ENCODE measurements at places on chromosomes 7 and 10.

DNA sequence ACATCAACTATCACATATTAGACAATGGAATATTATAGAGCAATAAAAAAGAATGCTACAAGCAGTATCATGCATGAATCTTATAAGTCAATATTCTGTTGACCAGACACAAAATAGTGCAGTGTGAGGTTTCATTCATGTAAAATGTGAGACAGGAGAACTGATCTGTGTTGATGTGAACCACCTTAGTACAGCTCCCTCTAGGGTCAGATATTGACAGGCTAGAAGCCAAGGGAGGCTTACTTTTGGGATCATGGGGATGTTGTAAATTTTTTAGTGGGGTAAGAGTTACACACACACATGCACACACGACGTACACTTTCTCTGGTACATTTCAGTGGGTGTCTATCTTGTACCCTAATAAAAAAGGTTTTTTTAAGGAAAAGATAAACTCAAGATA lies 231.6 kb upstream of the FOXK1 start:
- DNase-seq: no peak

DNA sequence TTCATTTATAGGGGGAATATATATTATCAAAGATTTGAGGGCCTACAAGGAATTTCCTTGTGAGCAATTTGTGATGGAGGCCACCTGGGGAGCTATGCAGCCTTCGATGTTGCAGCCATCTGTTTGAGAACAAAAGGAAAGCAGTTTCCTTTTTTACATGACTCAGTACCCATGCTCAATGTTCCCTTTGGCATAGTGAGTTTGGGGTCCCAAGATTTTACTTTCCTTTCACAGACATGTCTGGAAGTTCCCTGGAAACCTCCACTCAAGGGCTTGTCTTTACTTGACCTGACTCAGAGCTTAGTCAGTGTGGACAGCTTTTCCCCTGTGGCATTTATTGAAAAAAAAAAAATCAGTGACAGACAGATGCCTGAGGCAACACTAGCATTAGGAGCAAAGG lies 73.5 kb upstream of the VIPR2 start:
- no peak for DNase-seq

GRCh38 chr7:90586091-90586490 lies 10.0 kb upstream of the CDK14 start:
- DNase-seq: no peak

GRCh38 chr10:71747039-71747531 lies 26.2 kb downstream of the VSIR start:
- no peak for DNase-seq

DNA sequence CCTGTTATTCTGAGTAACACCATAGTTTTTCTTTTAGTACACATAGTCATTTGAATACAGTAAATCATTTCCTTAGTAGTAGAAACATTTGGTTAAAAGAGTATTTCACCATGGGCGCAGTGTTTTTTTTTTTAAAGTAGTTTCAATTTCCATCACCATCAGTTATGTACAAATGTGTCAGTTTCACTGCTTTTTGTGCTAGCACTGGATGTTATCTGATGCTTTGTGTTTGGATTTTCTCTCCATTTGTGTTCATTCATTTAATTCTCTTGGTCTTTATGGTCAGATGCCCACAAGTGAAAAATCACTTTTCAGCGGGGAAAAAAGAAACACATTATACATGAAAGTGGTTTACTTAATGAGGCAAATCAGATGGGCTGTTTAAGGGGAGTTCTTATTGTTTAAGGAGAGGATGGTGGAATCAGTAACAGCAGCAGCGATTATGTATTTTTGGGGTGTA lies 16.0 kb upstream of the HK1 start:
- DNase-seq: no peak

DNA sequence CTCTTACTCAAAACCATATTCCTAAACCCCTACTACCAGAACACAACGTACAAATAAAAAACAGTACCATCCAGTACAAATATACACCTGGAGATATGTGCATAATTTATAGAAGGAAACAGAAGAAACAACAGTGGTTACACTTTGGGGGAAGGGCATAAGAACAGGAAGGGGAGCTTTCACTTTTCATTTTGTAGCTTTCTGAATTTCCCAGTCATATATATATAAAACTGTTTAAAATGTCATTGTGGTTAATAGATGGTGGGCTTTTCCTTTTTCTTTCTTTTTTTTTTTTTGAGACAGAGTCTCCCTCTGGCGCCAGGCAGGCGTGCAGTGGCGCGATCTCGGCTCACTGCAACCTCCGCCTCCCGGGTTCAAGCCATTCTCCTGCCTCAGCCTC lies 47.2 kb downstream of the MALSU1 start:
- no peak for DNase-seq
